Lung microvascular endothelial cell (primary cell): ENCODE measurements at places on chromosomes 4 and X. TPM values are rescaled to one million over a fixed set of nuclear protein-coding genes. Genes with fewer than 3 reads are reported as not detected.

- DNase-seq: no peak
Measured at GRCh38 chr4:111499706-111500105, 645.5 kb upstream of the FAM241A start.

GRCh38 chr4:126799971-126800574 is 832.7 kb upstream of the INTU start:
- peak; percentile 25 for DNase-seq

DNA sequence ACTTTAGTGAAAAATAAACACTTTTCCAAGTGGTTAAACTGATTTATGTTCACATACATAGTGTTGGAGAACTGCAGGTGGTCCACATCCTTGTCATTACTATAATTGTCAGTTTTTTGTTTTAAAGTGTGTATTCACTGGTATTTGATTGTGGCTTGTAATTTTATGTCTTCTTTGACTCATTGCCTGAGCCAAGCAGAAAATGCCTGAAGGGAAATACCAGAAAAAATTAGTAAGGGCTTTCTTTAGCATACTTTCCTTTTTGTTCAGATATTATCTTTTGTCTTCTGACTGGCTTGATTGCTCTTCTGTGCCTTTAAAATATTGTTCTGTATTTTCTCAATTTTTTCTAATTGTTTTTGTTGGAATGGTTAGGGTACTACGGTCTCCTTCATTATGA is 981.3 kb downstream of the C4orf33 start:
- no peak for DNase-seq

DNA sequence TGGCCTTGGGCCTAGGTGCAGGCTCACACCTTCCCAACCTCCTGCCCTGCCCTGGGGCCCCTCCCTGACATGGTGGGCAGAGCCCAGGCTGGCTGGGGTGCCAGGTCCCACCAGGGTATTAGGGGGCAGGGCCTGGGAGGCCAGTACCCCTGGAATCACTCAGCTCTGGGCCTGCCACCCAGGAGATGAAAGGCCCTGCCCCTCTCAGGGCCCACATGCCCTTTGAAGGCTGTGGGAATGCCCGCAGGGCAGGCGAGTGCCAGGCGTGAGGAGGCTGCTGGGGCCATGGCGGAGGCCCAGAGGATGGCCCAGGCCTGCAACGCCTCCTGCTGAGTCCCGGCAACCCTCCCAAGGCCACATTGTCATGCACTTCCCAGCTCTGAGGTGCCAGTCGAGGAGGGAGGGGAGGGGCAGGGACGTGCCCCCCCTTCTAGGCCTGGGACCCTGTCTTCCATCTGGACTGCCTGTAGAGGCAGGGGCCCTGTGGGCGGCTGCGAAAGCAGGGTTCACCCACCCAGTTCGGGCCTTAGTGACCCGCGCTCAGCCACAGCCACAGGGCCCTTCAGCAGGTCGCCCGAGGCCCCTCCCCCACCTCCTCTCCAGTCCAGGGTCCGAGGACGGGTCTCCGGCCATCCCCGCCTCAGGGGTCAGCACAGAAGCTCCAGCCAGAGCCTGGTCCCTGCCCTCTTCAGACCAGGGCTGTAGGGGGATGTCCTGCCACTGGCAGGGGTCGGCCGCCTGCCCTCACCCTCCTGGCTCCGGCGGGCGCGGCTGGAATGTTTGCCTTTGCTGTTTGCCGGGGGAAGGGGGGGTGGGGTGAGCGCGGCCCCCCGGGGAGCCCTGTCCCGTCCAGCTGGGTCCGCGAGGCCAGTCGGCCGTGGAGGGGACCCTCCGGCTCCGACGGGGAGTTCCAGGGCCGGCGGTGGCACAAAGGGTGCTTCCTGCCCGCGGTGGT is 26.7 kb upstream of the FGFR3 start:
- DNase-seq: no peak

Gene PF4V1
- total RNA-seq: not detected in 2 replicates
